Endothelial cell (in vitro differentiated cells): ENCODE measurements at places on chromosomes 2 and 18.
A peak's percentile ranks its signal among the peaks of the same experiment; 100 is the strongest.

- DNase-seq = no peak
These were observed 96.0 kb downstream of the WDR7 start for GRCh38 chr18:56747032-56747658.

- peak; percentile 62 for DNase-seq
These were observed 50.6 kb downstream of the TRAF3IP1 start for GRCh38 chr2:238370823-238371372.

GRCh38 chr2:76556018-76556417 is 845.3 kb upstream of the GCFC2 start:
- no peak for DNase-seq

DNA sequence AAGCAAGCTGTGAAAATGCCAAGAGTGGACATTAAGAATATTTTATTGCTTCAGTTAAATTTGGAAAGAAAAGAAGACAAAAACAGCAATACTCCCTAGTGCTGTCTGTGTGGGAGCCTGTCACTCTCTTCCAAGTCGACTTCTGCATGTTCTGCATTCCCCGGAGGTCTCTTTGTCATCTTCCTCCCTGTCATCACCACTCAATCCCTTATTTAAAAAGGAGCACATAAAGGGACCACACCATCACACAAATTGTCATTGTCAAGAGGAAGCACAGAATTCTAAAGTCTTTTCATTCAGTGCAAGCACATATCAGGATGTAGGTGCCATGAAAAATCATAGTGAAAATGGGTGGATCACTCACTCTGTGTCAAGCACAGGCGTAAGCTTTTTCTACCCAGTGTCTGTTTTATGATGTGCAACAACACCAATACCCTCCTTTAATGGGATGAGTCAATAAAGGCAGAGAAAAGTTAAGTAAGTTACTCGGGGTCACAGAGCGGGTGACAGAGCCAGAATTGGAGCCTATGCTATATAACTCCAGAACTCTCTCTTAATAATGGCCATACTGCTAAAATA is 222.4 kb upstream of the HNMT start:
- no peak for DNase-seq

DNA sequence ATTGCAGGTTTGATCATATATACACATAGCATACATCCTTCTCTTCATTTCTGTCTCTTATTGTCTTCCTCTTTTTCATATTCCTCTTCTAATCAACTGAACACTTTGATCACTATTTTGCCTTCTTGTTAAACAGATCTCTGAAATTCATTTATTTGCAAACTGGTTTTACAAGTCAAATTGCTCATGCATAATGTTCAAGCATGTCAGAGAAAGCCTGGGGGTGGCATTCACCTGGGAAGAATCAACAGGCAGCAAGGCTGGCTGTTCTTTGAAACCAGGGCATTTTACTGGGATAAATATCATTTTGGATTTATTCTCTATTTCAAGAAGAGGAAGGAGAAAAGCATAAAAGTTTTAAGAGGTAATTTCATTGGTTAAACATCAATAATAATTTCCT is 66.9 kb upstream of the LRATD1 start:
- DNase-seq = no peak

DNA sequence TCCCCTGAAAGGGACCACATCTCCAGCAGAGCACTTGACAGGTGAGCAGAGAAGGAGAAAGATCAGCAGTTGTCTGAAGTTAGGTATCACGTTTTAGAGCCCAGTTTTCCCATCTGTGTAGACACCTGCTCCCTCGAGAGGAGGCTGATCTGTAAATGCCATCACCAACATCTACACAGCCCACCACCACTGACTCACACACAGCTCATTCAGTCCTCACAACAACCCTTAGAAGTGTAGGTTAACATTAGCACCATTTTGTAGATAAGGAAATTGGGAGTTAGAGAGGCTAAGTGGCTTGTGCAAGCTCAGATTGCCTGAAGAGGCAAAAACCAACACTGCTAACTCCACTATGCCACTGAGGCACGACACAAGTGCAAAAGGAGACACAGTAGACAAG is 37.2 kb upstream of the STAT1 start:
- no peak for DNase-seq

- DNase-seq = no peak
These were observed 5.0 kb upstream of the MRPL19 start for GRCh38 chr2:75641587-75641986.

DNA sequence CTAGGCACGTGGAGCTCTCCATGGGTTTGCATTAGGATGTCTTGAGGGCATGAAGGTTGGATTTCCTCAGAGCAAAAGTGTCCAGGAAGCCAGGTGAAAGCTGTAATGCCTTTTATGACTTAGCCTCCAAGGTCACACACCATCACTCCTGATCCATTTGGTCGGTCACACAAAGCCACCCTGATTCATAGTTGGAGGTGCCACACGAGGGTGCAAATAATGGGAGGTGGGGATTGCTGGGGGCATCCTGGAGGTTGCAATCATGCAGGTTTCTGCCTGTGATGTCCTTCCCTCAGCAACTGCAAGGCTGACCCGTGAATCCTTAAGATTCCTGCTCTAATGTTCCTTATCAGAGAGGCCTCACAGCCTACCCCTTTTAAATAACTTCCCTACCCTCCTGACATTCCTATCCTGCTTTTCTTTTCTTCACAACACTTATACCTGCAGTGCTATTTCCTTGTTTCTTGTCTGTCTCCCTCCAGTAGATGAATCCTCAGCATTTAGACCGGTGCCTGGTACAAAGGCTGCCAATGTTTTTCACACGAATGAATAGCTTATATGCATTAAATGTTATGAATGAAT is 97.1 kb downstream of the LIPG start:
- DNase-seq = no peak

- DNase-seq = no peak
These were observed 7.6 kb upstream of the GAREM1 start for GRCh38 chr18:32478317-32478716.

- DNase-seq = no peak
These were observed 99.1 kb downstream of the EDAR start for GRCh38 chr2:108889907-108890306.

- DNase-seq = no peak
These were observed 302.0 kb upstream of the RND3 start for GRCh38 chr2:150789376-150789905.

DNA sequence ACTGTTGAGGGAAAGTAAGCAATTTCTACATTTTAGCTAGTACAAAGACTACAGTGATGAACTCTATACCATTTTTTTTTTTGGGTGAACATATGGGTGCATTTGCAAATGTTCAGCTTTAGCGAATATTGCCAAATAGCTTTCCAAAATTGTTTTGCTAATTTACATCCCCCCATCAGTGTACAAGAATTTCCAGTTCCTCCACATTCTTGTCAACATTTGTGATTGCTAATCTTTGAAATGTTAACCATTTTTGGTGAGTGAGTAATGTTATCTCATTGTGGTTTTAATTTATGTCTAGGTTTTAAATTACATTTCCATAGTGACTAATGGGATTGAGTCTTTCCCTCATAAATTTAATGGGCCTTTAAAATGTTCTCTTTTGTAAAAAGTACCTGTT is 16.4 kb upstream of the CNRIP1 start:
- no peak for DNase-seq

DNA sequence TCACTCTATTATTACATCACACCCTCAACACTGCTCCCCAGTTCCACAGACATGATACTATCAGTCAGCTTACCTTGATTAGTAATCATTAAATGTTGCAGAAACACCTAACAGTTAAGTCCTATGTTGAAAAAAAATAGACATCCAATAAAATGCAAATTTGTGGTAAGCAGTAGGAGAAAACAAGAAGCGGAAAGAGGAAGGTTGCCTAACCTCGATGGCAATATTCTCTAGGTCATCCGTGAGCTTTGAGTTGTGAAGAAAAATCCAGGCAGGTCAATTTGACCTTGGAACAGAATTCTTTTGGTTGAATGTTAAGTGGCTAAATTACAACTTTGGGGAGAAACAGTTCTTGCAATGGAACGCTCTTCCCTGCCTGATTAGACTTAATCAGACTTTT is 264.4 kb downstream of the AFF3 start:
- DNase-seq = no peak

GRCh38 chr2:55302241-55302640 is 33.2 kb upstream of the MTIF2 start:
- DNase-seq = no peak

- DNase-seq = no peak
These were observed 13.0 kb upstream of the SEMA4C start for GRCh38 chr2:96882906-96883305.
